Activated CD4-positive, alpha-beta T cell treated with anti-CD3 and anti-CD28 coated beads for 48 hours (primary cell): ENCODE measurements at places on chromosomes 3 and 15.

DNA sequence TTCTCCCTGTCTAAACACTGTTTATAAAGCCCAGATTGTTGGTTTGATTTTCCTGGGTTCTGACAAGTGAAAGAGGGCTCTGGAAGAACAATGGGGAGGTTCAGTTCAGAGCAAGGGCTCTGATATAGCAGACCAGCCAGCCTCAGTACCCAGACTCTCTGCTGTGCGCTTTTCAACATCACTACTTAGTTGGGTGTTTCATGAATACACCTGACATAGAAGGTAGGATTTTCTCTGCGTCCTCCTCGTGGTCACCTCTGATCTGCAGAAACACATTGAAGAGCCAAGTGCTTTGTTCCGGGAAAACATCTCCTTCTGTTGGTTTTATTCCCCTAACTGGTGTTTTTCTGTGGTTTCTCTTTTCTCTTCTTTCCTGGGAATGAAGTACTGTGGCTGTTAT is 99.5 kb downstream of the EPHB1 start:
- DNase-seq = no peak

DNA sequence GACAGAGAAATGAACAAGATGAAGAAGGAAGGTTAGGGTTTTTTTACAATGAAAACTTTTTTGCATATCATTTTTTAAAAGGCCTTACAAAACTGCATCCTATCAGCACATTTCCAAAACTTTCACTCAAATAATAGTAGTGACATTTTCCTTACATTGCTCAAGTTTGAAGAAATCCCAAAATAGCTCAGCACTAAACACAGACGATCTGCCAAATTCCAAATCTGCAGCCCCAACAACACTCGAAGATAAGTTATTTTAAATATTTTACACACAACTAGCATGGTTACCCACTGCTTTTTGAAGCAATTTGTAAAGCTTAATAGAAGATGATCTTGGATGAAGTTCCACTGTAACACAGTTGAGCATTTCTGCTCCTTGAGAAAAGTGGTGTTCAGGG is 535.6 kb upstream of the ALCAM start:
- DNase-seq = no peak

DNA sequence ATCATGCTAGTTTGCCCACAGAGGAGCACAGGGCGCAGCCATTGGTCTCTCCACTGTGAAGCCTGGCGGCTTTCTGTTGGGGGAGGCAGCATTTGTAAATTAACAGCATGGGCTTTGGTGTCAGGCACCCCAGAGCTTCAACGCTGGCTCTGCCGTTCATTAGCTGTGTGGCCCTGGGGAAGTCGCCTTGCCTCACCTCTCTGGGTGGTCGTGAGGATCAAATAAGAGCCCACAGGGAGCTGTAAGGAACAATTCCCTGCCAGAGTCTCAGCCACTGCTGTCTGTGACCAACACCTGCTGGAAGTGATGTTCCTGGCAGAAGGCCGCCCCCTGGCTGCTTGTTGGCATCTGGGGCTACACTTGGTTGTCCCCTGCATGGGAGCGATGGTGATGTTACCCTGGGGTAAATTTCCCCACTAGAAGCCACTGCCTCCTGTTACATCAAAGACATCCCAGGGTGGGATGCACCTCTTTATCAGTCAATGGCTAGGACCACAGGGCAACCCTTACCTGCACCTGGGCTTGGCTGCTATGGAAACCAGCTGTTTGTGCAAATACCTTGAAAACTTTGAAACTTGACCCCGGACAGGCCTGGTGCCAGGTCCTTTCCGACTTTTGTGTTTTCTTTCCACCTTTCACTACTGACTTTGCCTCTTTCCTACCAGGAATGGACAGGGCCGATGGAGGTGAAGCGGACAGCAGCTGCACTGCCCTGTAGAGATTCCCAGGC is 36.9 kb downstream of the DNASE1L3 start:
- DNase-seq = peak; percentile 56

- no peak for DNase-seq
These were observed 4.7 kb downstream of the EXOG start for GRCh38 chr3:38500688-38501417.

DNA sequence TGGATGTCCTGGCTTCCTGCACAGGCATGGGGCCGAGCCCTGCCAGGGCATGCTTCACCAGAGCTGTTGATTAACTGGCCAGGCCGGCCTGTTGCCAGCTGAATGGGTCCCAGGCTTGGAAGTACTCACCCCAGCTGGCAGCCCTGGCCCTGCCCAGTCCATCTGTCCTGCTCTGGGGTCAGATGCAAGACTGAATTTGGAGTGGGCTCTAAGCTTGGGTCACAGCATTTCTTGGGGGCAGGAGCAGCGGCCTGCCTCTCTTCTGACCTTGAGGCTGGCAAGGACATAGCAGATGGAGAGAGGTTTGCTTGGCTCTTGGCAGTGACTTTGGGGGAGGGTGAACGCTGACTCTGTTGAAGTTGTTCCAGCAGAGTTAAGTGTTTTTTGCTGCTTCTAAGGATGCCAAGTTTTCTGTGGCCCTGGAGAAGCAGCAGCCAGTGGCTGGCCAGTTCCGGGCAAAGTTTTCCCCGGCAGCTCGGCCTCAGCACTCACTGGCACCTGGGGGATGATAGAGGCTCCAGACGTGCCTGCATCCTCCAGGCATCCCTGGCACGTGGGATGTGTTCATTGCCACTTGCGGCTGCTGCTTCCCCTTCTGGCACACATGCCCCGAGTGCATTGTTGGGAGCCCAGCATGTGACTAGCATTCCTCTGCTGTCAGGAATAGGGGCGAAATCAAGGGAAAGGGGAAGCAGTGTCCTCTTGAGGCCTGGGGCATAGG is 22.9 kb downstream of the PDIA5 start:
- no peak for DNase-seq

DNA sequence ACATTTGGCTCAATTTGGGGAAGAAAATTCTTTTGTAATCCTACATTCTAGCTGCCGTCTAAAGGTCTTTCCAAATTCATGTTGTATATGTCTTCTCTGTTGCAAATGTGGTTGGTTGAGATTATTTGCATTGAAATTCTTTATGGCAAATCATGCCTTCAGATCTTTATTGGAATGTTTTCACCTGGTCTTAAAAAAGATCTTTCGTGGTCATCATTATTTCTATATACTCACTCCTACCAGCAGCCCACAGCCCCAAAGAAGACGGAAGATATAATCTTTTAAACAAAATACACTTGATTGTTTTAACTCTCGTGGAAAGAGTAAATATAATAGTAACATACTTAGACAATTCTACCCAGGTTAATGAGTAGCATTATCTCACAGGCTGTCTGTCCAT is 41.5 kb upstream of the PPARG start:
- no peak for DNase-seq

GRCh38 chr3:99502871-99503270 is 135.5 kb upstream of the COL8A1 start:
- no peak for DNase-seq

GRCh38 chr15:61146091-61146930 is 82.8 kb downstream of the RORA start:
- no peak for DNase-seq

DNA sequence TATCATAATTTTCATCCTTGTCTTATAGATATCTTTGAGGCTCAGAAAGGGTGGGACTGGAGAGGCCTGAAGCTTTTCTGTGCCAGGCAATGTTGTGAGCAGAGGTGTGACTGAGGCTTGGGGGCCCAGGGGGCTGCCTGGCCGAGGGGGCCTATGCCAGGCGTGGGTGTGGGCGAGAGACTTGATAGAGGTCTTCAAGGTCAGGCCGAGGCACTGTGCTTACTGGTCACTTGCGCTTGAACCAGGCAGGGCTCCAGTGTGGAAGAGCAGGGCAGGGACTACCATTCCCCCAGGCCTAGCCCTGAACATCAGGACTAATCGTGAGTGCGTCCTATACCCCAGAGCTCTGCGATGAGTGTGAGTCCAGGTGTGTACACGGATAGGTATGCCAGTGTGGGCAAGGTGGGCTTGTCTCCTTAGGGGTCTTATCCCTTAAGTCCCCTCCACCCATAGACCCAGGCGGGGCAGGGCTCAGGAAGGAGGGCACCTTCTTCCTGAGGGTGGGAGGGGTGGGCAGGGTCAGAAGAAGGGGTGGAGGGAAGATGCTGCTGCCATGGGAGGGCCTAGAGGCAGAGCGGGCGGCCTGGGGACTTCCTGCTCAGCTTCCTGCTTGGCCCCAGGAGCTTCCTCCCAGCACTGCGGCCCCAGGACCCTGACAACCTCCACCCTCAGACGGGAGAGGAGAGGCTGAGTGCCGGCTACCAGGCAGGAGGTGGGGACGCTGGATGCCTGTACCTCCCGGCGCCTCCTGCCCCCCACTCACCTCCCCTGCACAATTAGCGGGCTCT is 84.7 kb downstream of the LINGO1 start:
- no peak for DNase-seq

DNA sequence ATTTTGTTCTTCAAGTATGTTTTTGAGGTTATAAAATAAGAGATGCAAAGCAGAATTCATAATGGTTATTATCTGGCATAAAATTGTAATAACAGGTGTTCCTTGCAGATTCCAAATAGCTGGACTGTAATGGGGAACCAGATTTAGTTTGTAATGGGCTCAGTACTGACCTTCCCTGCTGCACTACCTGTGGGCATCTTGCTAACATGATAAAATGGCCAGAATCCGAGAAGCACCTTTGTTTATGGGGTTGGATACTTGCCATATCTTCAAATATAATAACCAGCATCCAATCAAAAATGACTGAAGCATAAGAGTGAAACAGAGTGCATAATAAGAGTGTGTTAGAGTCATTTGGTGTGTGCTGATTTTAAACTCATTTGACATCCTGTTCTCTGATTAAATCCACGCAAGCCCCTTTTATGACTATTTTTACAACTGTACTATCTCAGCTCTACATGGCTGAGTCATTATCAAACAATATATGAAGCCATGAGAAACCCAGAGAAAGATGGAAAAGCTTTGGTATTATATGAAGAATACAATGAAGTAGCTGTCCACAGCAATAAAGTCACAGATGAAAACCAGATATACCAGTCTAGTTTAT is 292.4 kb downstream of the CNTN4 start:
- no peak for DNase-seq

DNA sequence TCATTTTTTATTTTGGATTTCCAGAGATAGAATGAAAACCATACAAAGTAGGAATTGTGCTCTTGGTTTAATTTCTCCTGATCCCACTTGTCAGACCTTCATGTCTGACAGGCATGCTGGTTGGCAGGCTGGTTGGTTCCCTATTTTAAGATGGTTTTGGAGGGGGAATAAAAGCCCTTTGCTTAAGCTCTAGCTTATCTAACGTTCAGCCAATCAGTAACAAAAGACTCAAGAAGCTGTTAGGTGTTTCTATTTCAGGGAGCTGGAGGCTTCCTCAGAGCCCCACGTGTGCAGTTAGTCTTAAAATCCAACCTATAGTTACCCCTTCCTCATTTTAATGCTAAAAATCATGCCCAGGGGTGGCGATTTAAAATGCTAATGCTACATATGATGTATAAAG is 40.5 kb upstream of the XIRP1 start:
- no peak for DNase-seq

GRCh38 chr3:187403768-187404288 is 35.6 kb downstream of the RTP4 start:
- no peak for DNase-seq

GRCh38 chr3:123258811-123259420 is 57.2 kb downstream of the SEC22A start:
- DNase-seq = no peak

GRCh38 chr3:4850211-4850927 is 128.9 kb upstream of the BHLHE40 start:
- DNase-seq = peak; percentile 72

DNA sequence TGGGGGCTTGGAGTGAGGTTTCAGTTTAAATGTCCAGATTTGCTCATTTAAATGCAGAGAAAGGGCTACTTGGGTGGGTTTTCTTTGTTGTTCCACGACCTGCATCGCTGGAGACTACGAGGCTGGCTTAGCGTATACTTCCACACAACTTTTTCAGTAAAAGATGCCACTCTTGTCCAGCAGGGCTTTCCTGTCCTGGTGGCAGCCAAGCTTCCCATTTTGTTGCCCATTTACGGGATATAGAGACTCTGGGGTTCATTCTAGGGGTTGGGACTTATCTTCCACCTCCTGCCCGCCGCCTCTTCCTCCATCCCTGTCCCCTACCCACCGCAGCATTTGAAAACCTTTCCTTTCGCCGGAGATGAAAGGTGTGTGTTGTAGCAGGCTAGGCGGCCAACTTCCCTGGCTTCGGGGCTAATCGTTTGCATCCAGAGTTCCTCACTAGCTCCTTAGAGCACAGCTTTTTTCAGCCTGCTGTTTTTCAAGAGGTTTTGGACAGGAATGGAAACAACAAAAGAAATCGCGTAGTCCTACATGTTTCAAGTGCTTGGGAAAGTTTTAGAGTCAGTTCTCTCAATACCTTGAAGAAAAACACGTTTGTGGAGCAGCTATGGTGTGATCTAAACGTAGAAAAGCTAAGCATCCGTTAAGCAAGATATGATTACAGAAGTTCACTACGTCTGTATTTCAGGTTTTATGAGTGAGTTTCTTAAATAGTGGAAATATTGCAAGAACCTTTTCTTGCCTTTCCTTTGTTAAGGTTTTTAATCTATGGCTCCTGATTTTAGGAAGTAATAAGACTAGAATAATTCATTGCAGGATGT is 843 bp downstream of the CHRNA5 start:
- no peak for DNase-seq

DNA sequence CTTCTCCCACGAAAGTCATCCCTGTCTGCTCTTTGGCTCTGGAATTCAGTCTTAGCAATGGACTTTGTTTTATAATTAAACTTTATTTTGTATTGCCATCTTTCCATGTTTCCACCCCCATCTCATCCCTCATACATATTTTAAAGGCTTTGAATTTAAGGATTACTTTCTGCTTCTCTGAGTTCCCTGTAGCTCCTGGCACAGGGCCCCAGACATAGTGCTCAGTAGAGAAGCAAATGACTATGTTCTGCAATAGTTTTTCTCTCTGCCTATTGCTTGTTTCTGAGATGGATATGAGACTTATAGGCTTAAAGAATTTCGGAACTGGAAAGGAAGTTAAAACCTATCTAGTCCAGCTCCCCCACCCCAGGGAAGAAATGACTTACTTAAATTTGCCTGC is 197.0 kb downstream of the LPP start:
- DNase-seq = no peak

- DNase-seq = no peak
These were observed 54.2 kb downstream of the FBXL2 start for GRCh38 chr3:33331414-33331813.

- no peak for DNase-seq
These were observed 166.2 kb downstream of the CHDH start for GRCh38 chr3:53680028-53680427.
